Activated T-cell treated with anti-CD3 and anti-CD28 coated beads for 1 hour (primary cell): ENCODE measurements at places on chromosomes 5 and 9.

- no peak for DNase-seq
Observed at GRCh38 chr5:61402244-61402823, 70.3 kb downstream of the ZSWIM6 start.

DNA sequence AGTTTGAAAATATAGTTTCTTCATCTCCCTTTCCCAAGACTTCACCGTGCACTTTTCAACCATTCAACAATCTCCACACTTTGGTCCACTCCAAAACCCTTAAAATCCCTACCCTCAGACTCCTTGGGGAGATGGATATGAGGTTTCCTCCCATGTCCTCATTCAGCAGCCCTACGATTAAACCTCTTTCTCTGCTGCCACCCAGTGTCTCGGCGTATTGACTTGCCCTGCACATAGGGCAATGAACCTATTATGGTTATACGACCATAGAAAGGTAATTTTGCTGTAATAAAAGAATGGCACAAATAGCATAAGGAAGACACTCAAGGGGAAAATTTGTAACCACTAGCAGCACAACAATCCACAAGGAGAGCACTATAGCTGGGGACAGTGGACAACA lies 803.5 kb downstream of the TLE1 start:
- no peak for DNase-seq

DNA sequence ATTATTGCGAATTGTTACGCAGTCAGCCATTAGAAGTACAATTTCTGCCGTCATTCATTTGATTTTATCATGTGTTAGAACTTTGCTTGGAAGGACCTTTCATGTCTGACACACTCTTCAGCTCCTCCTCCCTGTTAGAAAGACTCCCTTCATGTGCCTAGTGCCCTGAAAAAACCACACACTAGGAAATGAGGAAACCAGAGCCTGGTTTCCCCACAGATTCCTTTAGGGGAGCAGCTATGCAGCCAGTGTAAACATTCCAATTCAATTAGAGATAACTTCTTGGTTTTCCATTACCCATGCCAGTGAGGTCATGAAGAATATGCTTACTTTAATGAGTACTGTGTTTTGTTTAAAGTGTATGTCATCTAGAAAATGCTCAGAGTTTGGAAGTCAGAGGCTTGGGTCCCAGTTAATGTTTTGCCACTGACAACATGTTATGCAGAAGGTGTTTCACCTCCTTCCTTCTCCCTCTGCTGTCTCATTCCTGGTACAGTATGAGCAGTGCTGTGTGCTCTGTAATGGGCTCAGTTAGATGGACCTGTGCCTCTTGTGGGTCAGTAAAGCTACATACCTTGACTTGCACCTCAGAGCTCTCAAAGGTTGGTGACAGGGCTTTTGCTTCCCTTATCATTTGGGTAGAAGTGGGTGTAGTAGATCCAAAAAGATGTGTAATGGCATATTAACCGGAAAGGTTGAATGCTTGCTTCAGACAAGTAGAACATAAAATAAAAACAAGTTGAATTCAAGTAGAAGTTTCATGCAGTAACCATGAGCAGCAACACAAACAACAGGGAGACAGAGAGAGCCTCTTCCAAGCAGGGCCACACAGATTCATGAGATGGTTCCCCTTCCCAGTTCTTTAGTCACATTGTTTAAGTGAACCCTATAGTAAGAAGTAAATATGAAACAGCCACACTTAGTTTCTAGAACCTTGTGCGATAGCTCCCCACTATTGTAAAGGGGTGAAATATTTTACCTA lies 52.6 kb upstream of the TNFAIP8 start:
- DNase-seq, result no peak

DNA sequence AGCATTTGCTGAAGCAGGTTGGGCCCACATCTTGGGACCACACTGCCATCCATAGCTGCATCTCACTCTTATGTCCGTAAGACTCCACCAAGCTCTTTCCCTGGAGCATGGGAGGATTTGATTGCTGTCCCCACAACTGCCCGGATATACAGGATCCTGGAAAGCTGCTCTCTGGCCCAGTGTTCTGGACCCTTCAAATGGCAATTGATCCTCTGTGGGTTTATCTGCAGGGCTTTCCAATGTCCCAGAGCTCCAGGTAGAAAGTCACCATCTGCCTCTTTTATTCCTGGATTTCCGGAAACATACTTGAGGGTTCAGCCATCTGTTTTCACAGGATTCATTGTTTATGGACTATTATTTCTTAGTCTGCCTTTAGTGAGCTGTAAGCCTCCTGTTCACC lies 214.6 kb downstream of the SREK1 start:
- no peak for DNase-seq

DNA sequence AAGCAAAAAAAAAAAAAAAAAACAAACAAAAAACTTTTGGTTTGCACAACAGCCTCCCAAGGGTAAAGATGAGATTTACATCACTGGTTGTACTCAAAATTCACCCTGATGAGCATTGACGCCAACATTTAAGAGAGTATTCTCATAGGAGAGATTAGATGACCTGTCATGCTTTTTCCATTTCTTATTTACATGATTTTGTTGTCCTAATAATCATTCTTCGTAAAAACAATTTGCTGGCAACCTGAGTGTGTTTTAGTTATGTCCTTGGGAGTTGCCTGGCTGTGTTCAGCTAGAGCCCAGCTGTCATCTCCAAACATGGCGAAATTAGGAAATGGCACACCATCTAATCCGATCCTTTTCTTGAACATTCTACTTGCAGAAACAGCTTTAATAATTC lies 186.4 kb upstream of the MRPS30 start:
- DNase-seq, result no peak

DNA sequence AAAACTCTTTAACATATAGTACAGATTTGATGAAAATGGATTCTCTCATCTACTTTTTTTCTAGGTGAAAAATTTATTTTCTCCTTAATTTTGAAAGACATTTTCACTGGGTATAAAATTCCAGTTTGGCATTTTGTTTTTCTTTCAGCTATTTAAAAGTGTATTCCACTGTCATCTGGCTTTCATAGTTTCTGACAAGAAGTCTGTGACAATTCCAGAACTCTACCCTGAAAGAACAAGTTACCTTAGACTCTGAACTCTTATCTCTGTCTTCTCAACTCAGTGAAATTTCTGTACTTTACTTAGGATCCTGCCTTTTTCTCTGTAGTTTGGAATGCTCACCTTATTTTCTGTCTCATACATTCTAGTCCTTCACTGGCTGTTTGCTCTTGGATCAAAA lies 161.7 kb downstream of the RANBP17 start:
- no peak for DNase-seq

DNA sequence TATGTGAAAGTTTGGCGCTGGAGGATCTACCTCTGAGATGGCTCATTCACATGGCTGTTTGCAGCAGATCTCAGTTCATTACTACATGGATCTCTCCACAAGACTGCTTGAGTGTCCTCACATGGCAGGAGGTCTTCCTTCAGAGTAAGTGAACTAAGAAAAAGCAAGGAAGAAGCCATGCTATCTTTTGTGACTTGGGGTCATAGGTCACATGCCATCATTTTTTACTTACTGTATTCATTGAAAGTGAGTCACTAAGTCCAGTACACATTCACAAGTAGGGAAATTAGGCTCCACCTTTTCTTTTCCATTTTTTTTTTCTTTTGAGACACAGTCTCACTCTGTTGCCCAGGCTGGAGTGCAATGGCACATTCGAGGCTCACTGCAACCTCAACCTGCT lies 8.7 kb upstream of the CDKN2AIPNL start:
- DNase-seq, result no peak

DNA sequence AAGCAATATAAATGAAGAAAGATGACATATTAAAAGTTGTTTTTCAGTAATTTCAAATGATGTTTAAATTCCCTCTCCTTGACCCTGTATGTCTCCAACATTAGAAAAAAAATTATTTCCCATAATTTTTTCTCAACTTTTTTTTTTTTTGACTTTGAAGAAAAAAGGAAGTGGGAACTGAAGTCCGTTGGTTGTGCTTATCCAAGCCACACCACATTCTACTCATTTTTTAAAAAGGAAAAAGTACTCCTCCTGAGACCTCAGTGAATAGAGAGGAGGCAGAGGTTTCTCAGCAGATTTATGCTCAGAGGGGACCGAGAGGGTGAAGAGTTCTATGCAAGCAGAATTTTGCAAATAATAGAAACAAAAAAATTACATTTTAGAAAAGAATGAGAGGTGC lies 123.3 kb downstream of the PCSK5 start:
- no peak for DNase-seq

GRCh38 chr5:143207563-143208364 lies 195.7 kb downstream of the NR3C1 start:
- DNase-seq, result no peak

- DNase-seq, result no peak
Observed at GRCh38 chr5:25544652-25545249, 900.0 kb upstream of the CDH10 start.

- no peak for DNase-seq
Observed at GRCh38 chr9:8025551-8025950, 226.0 kb upstream of the DMAC1 start.

DNA sequence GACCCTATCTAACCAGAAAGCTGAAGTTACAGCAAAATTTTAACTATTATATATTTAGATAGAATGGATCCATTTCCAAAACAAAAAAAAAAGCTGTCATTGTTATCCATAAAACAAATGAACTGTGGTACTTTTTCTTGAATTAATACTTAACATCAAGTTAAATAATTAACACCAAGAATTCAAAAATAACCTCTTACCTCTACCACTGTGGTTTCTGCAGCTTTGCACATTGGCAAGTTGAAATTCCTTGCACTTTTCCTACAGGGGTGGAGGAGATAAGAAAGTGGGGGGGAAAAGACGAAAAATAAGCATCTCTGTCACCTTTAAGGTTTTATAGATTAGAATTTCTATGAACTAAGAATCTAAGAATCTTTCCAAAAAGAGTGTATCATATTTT lies 30.0 kb downstream of the OXCT1 start:
- DNase-seq, result no peak

DNA sequence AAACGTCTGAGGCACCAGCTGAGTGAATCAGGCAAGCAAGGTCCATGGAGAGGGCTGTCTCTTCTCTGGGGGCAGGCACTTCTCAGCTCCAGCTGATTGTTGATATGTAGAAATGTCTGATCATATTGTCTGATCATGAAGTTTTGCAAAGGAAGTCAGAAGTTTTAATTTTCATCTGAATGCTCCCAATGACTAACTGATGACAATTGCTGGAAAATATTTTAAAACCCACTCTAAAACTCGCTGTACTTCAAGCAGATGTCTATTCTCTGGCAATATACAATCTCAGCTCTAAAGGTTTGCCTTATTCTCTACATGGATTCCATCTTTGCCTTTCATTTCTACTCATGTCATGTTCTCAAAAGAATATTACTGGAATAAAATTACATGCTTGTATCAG lies 12.7 kb downstream of the PLK2 start:
- no peak for DNase-seq
